ENCODE measurements at places on chromosomes 2 and 18. TPM values are rescaled to one million over a fixed set of nuclear protein-coding genes. Genes with fewer than 3 reads are reported as not detected.

GRCh38 chr18:3581890-3582289 lies 131.9 kb downstream of the TGIF1 start:
- peaks cover 3% of the 10 kb centered on the region for H3K4me1 ChIP-seq
- no peak overlapping the region for H3K4me3 ChIP-seq
- no peak for DNase-seq
- H3K27ac ChIP-seq, result no peak overlapping the region

Gene TMEM178A
- total RNA-seq, result 22.5 TPM

DNA sequence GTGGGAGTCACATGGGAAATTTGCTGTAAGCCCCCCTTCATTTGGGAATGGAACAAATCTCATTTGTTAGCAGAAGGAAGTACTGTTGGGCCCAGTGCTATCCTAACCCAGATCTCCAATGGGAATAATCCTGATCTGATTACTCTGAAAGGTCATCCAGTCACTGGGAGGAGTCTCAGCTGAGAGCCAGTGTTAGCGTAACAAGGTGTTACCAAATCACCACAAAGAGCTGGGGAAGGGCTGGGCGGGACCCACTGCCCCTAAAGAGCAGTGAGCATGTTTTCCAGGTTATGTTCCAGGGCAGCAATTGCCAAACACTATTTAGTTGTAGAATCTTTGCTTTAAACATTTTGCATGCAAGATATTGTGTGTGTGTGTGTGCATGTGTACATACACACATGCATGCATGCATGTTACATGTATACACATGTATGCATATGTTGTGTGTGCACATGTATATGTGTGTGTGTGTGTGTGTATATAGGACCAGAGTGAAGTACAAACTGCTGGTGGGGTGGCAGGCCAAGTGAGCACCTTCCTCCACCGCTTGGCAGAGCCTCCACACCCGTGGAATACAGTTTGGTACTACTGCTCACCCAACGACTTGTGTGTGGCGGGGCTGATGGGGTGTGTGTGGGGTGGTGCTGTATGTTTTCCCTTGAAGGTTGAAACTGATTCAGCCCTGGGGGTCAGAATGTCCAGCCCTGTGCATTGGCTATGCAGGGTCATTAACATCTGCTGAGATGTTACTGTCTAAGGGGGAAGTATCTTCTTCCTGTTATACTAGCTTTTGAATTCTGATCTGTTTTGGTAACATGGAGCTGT lies 15.2 kb downstream of the INPP5D start:
- H3K27me3 ChIP-seq, result no peaks in the 10 kb centered on the region
- peaks cover 4% of the 10 kb centered on the region for H3K4me1 ChIP-seq
- DNase-seq, result no peak
- no peak overlapping the region for H3K27ac ChIP-seq

Gene HRH4
- 0.14 TPM for total RNA-seq

- H3K4me1 ChIP-seq, result no peaks in the 10 kb centered on the region
- H3K27ac ChIP-seq, result no peak overlapping the region
- no peak for DNase-seq
- H3K27me3 ChIP-seq, result no peaks in the 10 kb centered on the region
- H3K36me3 ChIP-seq, result no peaks in the 10 kb centered on the region
These were observed 116.9 kb upstream of the SCN7A start for GRCh38 chr2:166610913-166611305.

Gene TSPYL6
- not detected for total RNA-seq

All from cardiac muscle cell (in vitro differentiated cells and primary cell).